Pericardium fibroblast (primary cell): ENCODE measurements at places on chromosomes 13 and 19. TPM values are rescaled to one million over a fixed set of nuclear protein-coding genes. Genes with fewer than 3 reads are reported as not detected.

The SAMD4B gene
- total RNA-seq = 54.0 and 68.6 TPM in 2 replicates

The LRRC4B gene
- 0.35 and 0.60 TPM in 2 replicates for total RNA-seq

The NTF4 gene
- total RNA-seq = 1.1 TPM in 1 of 2 replicates, not detected in the other

The CYP4F22 gene
- total RNA-seq = not detected in 2 replicates

The CLEC17A gene
- total RNA-seq = not detected in 2 replicates

The HCST gene
- not detected in 2 replicates for total RNA-seq

The ZNF772 gene
- 9.7 and 11.4 TPM in 2 replicates for total RNA-seq

The ZNF813 gene
- total RNA-seq = 1.4 and 1.8 TPM in 2 replicates

The CEBPA gene
- 1.7 and 2.8 TPM in 2 replicates for total RNA-seq

The LILRA2 gene
- total RNA-seq = not detected in 2 replicates

The BEST2 gene
- total RNA-seq = under 0.01 TPM in 1 of 2 replicates, not detected in the other

The OR10H1 gene
- total RNA-seq = not detected in 2 replicates

The NTN5 gene
- total RNA-seq = 0.60 TPM in 1 of 2 replicates, not detected in the other

The ZNF578 gene
- 0.70 and 3.2 TPM in 2 replicates for total RNA-seq

The ANKRD24 gene
- total RNA-seq = under 0.01 and 1.3 TPM in 2 replicates

The FAM174C gene
- 68.3 and 69.5 TPM in 2 replicates for total RNA-seq

The NBEA gene
- total RNA-seq = 1.6 and 2.6 TPM in 2 replicates

The TNFSF9 gene
- 0.34 and 1.8 TPM in 2 replicates for total RNA-seq

The HSPB6 gene
- total RNA-seq = 142 and 170 TPM in 2 replicates

The FRY gene
- 1.7 and 5.6 TPM in 2 replicates for total RNA-seq
